ENCODE measurements at places on chromosomes 6 and 20. TPM values are rescaled to one million over a fixed set of nuclear protein-coding genes. Genes with fewer than 3 reads are reported as not detected.
A peak's percentile ranks its signal among the peaks of the same experiment; 100 is the strongest.

- H3K36me3 ChIP-seq = no peaks in the 10 kb centered on the region
- H3K4me1 ChIP-seq = peaks cover 27% of the 10 kb centered on the region
- DNase-seq = peak; percentile 63
- no peaks in the 10 kb centered on the region for H3K27me3 ChIP-seq
These were observed 595 bp upstream of the SRF start for GRCh38 chr6:43170417-43170930.

The FOXC1 gene
- 53.5 TPM for total RNA-seq

DNA sequence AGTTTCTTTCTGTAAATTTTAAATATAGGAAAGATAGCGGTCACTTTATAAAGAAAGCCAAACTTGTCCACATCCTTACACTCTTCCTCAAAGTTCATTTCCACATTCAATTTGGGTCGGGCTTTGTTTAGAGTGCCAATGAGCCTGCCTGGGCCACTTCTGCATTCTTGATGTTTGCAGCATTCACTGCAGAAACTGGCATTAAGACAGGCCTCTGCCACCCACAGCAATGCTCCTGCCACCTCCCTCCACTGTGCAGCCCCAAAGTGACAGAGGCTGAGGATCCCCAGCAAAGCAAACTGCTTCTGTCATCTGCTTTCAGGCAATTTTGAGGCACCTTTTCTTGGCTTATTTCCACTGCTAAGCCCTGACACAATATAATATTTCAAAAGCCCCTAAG lies 61.2 kb downstream of the TNFAIP3 start:
- H3K4me3 ChIP-seq = no peak overlapping the region
- DNase-seq = no peak
- no peaks in the 10 kb centered on the region for H3K36me3 ChIP-seq
- H3K4me1 ChIP-seq = peaks cover 32% of the 10 kb centered on the region
- H3K27ac ChIP-seq = no peak overlapping the region

The EDN1 gene
- total RNA-seq = 48.6 TPM

- no peak overlapping the region for H3K27ac ChIP-seq
- no peak for DNase-seq
- no peaks in the 10 kb centered on the region for H3K4me1 ChIP-seq
These were observed 13.9 kb downstream of the JAG1 start for GRCh38 chr20:10659651-10660601.

- no peak overlapping the region for H3K27ac ChIP-seq
- peaks cover 26% of the 10 kb centered on the region for H3K27me3 ChIP-seq
- DNase-seq = no peak
- H3K36me3 ChIP-seq = no peaks in the 10 kb centered on the region
These were observed 14.2 kb upstream of the NPBWR2 start for GRCh38 chr20:64121586-64121985.

The ZBTB12 gene
- 0.63 TPM for total RNA-seq

- no peak overlapping the region for H3K27ac ChIP-seq
- peaks cover 28% of the 10 kb centered on the region for H3K4me1 ChIP-seq
- no peak overlapping the region for H3K4me3 ChIP-seq
- DNase-seq = no peak
- H3K36me3 ChIP-seq = no peaks in the 10 kb centered on the region
- H3K27me3 ChIP-seq = no peaks in the 10 kb centered on the region
These were observed 1097.1 kb downstream of the KIF16B start for GRCh38 chr20:15476186-15476585.

DNA sequence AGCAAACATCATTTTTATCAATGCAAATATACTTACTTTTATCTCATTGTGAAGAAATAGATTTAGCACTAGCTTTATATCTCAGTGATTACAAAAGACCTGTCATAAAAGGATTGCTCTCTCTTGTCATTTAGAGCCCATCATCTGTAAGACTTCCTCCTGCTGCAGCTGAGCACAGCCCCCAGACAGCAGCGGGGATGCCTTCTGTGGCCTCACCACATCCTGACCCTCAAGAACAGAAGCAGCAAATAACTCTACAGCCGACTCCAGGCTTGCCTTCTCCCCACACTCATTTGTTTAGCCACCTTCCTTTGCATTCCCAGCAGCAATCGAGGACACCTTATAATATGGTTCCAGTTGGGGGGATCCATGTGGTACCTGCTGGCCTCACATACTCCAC lies 127.0 kb upstream of the EDN1 start:
- H3K27me3 ChIP-seq = no peaks in the 10 kb centered on the region
- no peaks in the 10 kb centered on the region for H3K4me1 ChIP-seq
- H3K27ac ChIP-seq = no peak overlapping the region
- no peak overlapping the region for H3K4me3 ChIP-seq
- H3K36me3 ChIP-seq = no peaks in the 10 kb centered on the region

GRCh38 chr6:148776321-148777308 lies 29.8 kb downstream of the UST start:
- H3K27me3 ChIP-seq = no peaks in the 10 kb centered on the region
- H3K4me1 ChIP-seq = peaks cover 9% of the 10 kb centered on the region
- no peak for DNase-seq
- H3K4me3 ChIP-seq = no peak overlapping the region
- H3K36me3 ChIP-seq = no peaks in the 10 kb centered on the region

DNA sequence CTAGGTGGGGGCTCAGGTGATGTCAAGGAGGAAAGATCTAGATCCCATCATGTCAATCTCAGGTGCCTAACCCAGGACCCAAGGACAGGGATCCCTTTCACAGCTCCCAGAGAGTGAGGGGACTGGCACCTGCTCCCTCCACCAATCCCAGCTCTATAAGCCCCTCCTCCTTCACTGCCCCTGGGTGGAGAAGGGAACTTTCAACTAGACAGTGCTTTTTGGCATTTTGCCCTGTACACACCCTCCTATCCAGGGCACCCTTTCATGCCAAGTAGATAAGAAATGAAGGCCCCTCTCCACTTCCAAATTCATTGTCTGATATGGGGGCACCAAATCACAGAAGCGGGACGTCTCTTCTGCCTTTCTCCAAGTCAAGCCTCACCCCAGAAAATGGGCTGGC lies 61.6 kb downstream of the MDGA1 start:
- H3K4me1 ChIP-seq = no peaks in the 10 kb centered on the region
- H3K36me3 ChIP-seq = no peaks in the 10 kb centered on the region
- DNase-seq = no peak
- no peak overlapping the region for H3K4me3 ChIP-seq
- no peaks in the 10 kb centered on the region for H3K27me3 ChIP-seq

GRCh38 chr6:100246206-100246605 lies 218.5 kb downstream of the SIM1 start:
- DNase-seq = no peak
- H3K27me3 ChIP-seq = no peaks in the 10 kb centered on the region
- H3K36me3 ChIP-seq = no peaks in the 10 kb centered on the region
- no peaks in the 10 kb centered on the region for H3K4me1 ChIP-seq
- no peak overlapping the region for H3K4me3 ChIP-seq

GRCh38 chr20:20780127-20780824 lies 67.8 kb upstream of the RALGAPA2 start:
- H3K4me3 ChIP-seq = no peak overlapping the region
- no peak overlapping the region for H3K27ac ChIP-seq
- H3K36me3 ChIP-seq = no peaks in the 10 kb centered on the region
- peak; percentile 47 for DNase-seq
- H3K4me1 ChIP-seq = no peaks in the 10 kb centered on the region
- H3K27me3 ChIP-seq = no peaks in the 10 kb centered on the region

The CENPW gene
- not detected for total RNA-seq

DNA sequence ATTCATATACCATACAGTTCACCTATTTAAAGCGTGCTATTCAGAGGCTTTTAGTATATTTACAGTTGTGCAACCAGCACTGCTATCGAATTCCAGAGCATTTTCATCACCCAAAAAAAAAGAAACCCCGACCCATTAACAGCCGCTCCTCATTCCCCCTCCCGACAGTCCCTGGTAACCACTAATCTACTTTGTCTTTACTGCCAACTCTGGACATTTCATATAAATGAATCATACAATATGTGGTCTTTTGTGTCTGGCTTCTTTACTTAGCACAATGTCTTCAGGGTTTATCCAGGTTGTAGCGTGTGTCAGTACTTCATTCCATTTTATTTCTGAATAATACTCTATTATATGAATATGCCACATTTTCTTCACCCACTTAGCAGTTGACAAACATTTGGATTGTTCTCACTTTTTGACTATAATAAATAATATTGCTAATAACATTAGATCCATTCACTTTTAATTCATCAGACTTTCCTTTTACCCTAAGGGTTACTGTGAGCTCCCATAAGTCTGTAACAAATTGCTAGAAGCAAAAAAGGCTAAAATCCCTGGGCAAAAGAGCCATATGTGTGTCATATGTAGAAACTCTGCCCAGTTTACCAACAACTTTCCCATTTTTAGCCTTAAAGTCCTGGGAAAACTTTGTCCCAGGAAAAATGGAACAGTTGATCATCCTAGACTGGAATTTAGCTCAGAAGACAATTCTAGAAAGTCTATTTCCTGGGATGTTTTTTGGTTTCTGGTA lies 23.2 kb upstream of the ROS1 start:
- H3K27me3 ChIP-seq = no peaks in the 10 kb centered on the region
- H3K36me3 ChIP-seq = no peaks in the 10 kb centered on the region
- no peak overlapping the region for H3K27ac ChIP-seq
- H3K4me1 ChIP-seq = peaks cover 37% of the 10 kb centered on the region

The GRM1 gene
- total RNA-seq = 0.63 TPM

DNA sequence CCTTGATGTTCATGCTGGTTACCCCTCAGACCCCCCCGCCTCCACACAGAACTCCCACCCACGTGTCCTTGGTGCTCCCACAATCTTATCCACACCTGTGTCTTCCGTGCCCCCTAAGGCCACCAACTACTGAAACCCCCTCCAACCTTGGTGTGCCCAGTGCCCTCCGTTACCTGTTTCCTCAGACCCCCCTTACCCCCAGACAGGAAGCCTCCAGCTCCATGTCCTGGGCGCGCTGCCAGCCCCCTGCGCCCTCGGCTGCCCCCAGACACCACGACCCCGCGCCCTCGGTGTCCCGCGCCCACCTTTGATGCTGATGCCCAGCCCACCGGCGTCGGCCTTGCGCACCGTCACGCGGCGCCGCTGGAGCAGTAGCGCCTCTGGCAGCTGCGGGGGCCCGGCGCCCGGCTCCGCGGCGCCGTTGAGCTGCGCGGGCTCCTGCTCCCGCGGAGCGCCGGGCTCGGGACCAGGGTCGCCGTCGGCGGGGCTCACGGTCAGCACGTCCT lies 504 bp downstream of the SNTA1 start:
- DNase-seq = no peak
- H3K4me3 ChIP-seq = peak overlapping the region; percentile 41
- H3K4me1 ChIP-seq = no peaks in the 10 kb centered on the region
- no peaks in the 10 kb centered on the region for H3K36me3 ChIP-seq
- H3K27me3 ChIP-seq = no peaks in the 10 kb centered on the region
- peak overlapping the region; percentile 80 for H3K27ac ChIP-seq

- DNase-seq = no peak
- H3K27me3 ChIP-seq = no peaks in the 10 kb centered on the region
- no peak overlapping the region for H3K4me3 ChIP-seq
- no peaks in the 10 kb centered on the region for H3K4me1 ChIP-seq
- H3K36me3 ChIP-seq = no peaks in the 10 kb centered on the region
These were observed 434.7 kb downstream of the PRKN start for GRCh38 chr6:162292915-162293314.

- no peaks in the 10 kb centered on the region for H3K4me1 ChIP-seq
- H3K36me3 ChIP-seq = peaks cover 3% of the 10 kb centered on the region
- H3K27me3 ChIP-seq = no peaks in the 10 kb centered on the region
- no peak for DNase-seq
These were observed 24.6 kb downstream of the MOCS1 start for GRCh38 chr6:39909701-39910100.

DNA sequence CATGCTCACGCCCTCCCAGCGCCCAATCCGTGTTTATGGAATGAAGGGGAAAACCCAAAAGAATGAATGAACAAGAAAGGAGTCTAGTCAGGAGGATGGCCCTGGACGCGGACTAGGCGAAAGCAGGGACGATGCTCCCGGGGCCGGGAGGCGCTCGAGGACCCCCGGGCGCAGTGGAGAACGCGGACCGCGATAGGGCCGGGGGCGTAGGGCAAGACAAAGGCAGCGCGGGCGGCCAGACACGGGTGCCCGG lies 758 bp downstream of the GCLC start:
- peaks cover 8% of the 10 kb centered on the region for H3K36me3 ChIP-seq
- no peaks in the 10 kb centered on the region for H3K27me3 ChIP-seq
- H3K27ac ChIP-seq = peak overlapping the region; percentile 96
- peaks cover 51% of the 10 kb centered on the region for H3K4me1 ChIP-seq
- no peak for DNase-seq

- H3K27ac ChIP-seq = peak overlapping the region; percentile 83
- peaks cover 11% of the 10 kb centered on the region for H3K4me1 ChIP-seq
- no peaks in the 10 kb centered on the region for H3K27me3 ChIP-seq
- H3K4me3 ChIP-seq = no peak overlapping the region
- H3K36me3 ChIP-seq = no peaks in the 10 kb centered on the region
These were observed 52.4 kb downstream of the CEBPB start for GRCh38 chr20:50242863-50243609.

The BTN1A1 gene
- total RNA-seq = not detected

DNA sequence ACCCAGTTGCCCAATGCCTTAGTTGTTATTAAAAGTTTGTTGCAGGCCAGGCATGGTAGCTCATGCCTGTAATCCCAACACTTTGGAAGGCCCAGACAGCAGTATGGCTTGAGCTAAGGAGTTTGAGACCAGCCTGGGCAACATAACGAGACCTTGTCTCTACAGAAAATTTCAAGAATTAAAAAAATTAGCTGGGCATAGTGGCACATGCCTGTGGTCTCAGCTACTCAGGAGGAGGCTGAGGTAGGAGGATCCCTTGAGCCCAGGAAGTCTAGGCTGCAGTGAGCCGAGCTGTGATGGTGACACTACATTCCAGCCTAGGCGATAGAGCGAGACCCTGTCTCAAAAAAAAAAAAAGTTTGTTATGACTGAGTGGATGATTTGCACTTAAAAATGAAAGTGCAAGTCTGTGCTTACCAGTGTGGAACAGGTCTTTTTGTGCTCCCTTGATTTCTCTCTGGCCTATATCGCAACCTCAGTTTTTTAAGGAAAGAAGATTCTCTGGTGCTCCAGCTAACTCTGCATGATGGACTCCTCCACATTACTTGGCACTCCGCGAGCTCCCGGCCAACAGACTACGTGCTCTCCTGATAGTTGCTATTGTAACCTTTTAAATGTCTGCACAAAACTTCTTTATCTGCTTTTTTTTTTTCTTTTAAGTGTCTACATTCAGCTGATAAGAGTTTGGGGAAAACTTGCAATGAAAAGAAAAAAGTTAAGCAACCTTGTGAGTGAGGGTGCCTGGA lies 22.1 kb downstream of the ZKSCAN3 start:
- H3K27me3 ChIP-seq = no peaks in the 10 kb centered on the region
- no peak overlapping the region for H3K4me3 ChIP-seq
- no peak for DNase-seq
- peaks cover 36% of the 10 kb centered on the region for H3K36me3 ChIP-seq
- H3K4me1 ChIP-seq = no peaks in the 10 kb centered on the region

- H3K4me3 ChIP-seq = no peak overlapping the region
- DNase-seq = no peak
- no peaks in the 10 kb centered on the region for H3K36me3 ChIP-seq
- H3K4me1 ChIP-seq = no peaks in the 10 kb centered on the region
These were observed 184.3 kb downstream of the TFAP2A start for GRCh38 chr6:10230531-10230930.

DNA sequence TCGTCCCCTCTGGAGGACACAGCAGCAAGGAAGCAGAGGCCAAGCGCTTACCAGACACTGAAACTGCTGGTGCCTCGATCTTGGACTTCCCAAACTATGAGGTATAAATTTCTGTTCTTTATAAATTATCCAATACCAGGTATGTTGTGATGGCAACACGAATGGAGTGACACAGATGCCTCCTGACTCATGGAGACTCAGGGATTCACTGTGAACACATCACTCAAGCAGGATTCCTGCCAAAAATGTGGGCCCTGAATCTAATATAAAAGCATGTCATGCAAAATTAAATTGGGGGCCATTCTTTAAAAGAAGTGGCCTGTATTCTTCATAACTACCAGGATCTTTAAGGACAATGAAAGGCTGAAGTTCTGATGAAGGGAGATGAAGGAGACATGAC lies 52.5 kb upstream of the SLC22A23 start:
- H3K4me3 ChIP-seq = no peak overlapping the region
- H3K36me3 ChIP-seq = no peaks in the 10 kb centered on the region
- H3K27ac ChIP-seq = no peak overlapping the region
- no peaks in the 10 kb centered on the region for H3K4me1 ChIP-seq
- DNase-seq = no peak
- no peaks in the 10 kb centered on the region for H3K27me3 ChIP-seq
